ENCODE measurements at places on chromosomes 5 and 9.

DNA sequence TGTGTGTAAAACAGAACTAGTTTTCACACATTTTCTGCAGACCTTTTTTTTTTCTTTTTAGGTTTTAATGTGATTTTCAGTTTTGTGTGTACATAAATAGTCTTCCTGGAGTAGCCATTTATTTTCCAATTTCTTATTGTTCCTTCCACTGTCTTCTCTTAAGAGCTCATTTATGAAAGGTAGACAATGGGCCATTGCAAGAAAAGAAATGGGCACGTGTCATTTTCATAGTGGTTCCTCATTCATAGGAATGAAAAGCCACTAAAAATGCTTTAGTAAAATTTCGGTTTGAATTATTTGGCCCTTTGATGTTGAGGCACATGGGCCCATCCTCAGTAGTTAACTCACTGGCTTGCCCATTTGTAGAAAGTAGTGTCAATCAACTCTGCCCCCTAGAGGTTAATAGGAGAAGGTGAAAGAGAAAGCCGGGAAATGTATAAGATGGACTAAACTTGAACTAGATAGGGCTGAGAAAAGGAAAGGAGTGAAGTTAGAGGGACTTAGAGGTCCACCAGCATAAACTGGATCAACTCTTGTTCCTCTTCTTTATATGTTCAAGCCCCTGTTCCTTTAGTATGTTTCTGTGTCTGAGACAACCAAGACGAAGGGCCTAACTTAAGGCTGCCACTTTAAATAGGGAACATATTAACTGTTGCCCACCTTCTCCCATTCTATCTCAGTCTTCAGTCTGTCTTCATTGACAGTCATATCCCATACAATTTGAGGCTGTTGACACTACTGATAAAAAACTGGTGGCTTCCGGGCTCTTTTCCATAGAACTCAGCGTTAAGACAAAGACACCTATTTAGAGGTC, 72.6 kb downstream of the SMARCA2 start:
- peak; percentile 4 for DNase-seq

GRCh38 chr9:4741365-4742089, 525 bp upstream of the AK3 start:
- peak; percentile 34 for DNase-seq

DNA sequence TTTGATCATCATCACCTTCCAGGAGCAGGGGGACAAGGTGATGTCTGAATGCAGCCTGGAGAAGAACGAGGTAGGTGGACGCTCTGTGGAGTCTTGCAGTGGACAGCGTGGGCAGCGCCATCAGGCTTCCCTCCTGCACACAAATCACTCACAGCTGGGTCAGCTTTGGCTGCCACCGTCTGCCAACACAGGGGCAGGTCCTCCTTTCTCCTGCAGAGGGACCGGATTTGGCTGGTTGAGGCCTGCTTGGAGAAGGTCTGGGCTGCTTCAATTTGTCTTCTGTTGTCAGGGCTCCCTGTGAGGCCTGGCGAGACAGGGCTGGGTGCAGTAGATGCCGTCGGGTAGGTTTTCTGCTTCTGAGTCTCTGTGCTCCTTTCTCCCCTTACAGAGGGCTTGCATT, 180.6 kb downstream of the CACNA1B start:
- no peak for DNase-seq

- no peak for DNase-seq
These were observed 29.9 kb upstream of the RAPGEF6 start for GRCh38 chr5:131664929-131665328.

DNA sequence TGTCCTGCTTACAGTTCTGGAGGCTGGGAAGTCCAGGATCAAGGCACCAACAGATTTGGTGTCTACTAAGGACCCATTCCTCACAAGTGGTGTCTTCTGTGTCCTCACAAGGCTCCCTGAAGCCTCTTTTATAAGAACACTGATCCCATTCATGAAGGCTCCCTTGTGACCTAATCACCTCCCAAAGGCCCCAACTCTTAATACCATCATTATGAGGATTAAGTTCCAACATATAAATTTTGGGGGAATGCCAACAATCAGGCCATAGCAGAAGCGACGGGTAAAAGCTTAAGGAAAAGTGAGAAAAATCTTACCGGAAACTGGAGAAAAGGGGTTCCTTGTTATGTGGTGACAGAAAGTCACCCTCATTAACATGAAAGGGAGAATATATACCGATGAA, 11.2 kb downstream of the CTNNAL1 start:
- DNase-seq = no peak

DNA sequence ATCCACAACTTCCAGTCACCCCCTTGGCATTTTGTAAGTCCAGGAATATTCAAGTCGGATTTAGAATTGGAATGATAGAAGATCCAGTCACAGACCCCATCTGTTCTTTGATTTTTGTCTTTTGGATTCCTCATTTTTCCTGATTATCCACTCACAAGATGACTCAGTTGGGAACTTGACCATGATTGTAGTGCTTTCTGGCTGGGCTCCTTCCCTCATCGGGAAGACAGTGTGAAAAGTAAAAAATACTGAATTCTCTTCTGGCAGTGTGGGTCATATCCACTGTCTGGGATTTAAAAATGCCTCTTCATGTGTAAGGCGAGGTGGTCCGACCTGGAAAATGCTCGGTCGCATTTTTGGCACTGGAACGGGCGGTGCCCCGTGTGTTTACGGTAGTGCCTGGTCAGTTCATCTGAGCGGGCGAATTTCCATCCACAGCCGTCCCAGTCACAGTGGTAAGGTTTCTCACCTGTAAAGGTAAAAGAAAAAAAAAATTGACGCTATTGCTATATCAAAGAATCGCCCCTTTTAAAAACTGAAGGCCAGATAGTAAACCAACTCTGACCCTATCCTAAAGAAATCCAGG, 4.0 kb downstream of the KLF4 start:
- no peak for DNase-seq

DNA sequence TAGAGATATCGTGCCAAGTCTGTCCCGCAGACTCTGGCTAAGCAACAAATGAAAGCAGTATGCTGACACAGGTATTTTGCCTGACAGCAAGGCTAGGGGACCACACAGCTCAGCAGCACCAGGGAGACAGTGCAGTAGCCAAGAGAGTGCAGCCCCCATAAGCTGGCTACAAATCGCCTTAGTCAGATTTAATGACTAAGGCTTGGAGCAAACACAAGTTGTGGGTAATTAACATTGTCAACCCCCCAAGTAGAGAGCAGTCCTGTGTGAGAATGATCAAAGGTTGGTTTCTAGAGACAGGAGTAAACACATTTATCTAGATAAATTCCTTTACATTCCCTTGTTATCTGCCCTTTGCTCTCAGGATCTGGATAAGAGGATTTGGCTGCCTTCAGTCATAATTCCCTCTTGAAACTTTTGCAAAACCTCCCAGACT, 1434.5 kb upstream of the CDH6 start:
- peak; percentile 71 for DNase-seq

- no peak for DNase-seq
These were observed 4.1 kb downstream of the LMX1B start for GRCh38 chr9:126617823-126618165.

DNA sequence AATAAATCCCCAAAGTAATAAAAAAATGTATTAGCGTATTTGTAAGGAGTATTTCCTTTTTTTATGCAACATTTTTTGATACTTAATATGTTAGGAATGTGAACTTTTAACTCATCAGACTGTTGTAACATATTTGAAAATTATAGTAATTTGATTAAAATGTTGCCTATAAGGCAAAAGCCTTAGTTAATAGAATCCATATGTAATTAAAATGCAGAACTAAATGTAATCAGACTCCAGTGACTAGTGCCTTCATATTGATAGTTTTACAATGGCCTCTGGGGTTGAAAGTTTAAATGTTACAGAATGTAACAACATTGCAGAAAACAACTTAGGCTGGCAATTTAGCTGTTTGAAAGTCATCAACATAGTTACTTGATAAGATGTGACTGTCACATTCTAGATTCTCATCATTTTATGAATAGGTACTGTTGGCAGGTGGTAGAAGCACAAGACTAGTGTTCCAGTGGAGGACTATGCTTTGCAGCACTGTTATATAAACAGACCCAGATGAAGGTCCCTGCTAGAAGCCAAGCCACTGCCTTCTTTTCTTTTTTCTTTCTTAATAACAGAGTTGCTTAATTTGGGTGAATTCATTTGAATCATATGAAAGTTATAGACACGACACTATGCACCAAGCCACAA, 382.9 kb downstream of the CCDC171 start:
- no peak for DNase-seq

DNA sequence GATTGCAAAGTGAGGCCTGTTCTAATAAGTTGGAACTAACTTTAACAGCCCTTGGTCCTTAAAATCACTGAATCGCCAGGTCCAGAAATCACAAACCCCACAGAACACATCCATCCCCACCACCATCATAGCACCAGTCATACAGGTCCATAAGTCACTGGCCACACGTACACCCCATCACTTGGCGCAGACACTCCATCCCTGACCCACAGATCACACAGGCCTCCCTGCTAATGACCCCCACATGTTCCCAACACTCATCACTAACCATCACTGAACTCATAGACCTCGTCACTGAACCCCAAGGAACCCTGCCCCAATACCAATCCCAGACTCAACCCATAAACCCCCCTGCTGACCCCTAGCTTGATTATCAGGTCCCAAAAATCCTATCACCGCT, 41.2 kb upstream of the ZNF300 start:
- no peak for DNase-seq

DNA sequence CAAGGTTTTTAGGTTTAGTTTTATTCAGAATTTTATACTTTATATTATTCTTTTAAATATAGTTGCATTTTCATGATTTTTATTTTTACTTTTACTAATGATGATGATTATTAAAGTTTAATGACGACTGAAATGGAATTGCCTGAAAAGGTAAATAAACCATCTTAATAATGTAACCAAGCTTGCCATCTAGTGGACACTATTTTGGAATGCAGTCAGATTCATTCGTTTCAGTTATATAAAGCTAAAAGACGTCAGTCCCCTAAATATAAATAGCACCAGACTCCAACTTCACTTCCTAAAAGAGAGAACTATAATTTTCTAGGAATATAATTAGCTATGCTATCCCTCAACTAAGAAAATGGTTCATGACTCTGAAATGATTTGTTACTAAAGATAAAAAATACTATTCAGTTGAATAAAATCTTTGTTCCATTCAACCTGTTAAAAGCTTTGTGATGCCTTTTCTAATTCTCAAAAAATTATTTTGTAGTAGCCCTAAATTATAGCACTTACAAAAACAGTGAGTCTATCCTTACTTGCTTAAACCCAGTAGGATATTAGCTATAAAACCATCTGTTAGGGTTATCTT, 19.9 kb downstream of the ABITRAM start:
- no peak for DNase-seq

- DNase-seq = no peak
These were observed 1.9 kb downstream of the ANKH start for GRCh38 chr5:14869668-14870164.

DNA sequence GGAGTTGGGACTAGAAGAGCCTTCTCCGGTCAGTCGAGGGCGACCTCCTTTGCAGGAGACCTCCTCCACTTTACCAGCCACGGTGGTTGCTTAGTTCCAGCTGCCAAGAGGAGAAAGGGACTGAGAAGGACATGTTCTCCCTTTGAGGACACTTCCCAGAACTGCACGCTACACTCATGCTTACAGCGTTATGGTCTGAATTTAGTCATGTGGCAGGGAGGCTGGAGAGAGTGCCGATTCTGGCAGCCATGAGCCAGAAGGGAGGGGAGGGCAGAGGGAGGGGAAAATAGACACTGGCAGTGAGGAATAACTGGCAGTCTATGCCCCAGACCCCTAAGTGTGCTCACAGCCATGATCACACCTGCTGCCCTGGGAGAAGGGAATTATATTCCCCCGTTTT, 47.8 kb downstream of the TSPAN17 start:
- no peak for DNase-seq

DNA sequence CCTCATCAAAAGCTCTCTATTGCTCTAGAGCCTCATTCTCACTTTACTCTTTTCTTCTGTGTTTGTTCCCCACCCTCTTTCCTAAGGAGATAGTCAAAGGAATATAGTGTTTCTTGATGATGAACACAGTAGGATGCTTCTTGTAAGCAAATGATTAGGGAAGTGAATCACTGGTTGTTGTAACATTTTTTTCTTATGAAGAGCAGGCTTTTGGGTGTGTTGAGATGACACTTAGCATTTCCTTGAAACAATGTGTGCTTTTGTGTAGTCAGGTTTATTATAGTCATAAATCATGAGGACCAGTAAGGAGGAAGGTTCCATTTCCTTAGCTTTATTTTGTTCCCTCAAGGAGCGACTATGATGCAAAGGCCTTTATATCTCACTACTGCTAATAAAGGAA, 1991.3 kb upstream of the C9orf72 start:
- DNase-seq = no peak

GRCh38 chr9:134909511-134910481, 7.9 kb downstream of the FCN1 start:
- DNase-seq = no peak

DNA sequence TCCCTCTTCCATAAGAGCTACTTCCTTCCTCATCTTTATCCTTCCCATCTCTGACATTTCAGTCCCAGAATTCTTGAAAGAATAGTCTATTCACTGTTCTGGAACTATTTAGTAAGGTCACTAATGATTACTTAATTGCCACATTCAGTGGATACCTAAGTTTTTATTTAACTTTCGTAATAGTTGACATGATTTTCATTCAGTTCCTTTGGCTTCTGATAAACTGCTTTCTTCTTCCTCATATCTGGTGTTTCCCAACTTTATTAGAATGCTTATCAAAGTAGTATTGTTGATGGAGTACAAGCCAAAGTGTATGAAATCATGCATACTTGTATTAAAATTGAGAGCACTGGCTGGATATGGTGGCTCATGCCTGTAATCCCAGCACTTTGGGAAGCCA, 10.8 kb downstream of the UBE2D2 start:
- no peak for DNase-seq

GRCh38 chr9:108439947-108440346, 415.8 kb downstream of the ACTL7B start:
- peak; percentile 86 for DNase-seq

- peak; percentile 95 for DNase-seq
These were observed 96.5 kb upstream of the LMX1B start for GRCh38 chr9:126516936-126517832.

GRCh38 chr9:82939451-82939850, 123.5 kb downstream of the RASEF start:
- no peak for DNase-seq

DNA sequence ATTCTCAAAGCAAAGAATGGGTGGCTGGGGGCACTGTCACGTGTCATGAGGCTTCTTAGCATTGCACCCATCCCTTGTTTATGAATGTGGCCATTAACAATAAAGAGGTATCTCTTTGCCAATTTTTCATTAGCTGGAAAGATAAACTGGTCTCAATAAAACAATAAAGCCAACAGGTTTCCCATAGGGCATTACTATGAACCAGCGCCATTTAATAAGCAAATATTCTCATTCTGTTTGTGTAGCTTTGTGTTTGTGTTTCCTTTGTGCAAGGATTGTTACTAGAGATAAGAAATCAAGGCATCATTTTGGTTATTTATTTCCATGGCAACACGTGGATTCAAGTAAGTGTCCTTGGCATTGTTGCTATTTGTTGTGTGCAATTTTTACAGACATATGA, 37.6 kb upstream of the CAST start:
- DNase-seq = no peak

GRCh38 chr5:9395706-9396105, 150.2 kb downstream of the SEMA5A start:
- DNase-seq = no peak
